ENCODE measurements at places on chromosomes 5 and 9. TPM values are rescaled to one million over a fixed set of nuclear protein-coding genes. Genes with fewer than 3 reads are reported as not detected.

LCN1 gene
- not detected for total RNA-seq

EMB gene
- 132 TPM for total RNA-seq

MAP1B gene
- 0.03 TPM for total RNA-seq

CHMP5 gene
- total RNA-seq, result 114 TPM

INSL6 gene
- not detected for total RNA-seq

FAM13B gene
- 31.4 TPM for total RNA-seq

Data from activated CD8-positive, alpha-beta memory T cell treated with anti-CD3 and anti-CD28 coated beads, Interleukin-2, amount 10 ng/mL, durations not matched to agents 7 days and 5 days (primary cell).